ENCODE measurements at places on chromosomes 7 and 10.

DNA sequence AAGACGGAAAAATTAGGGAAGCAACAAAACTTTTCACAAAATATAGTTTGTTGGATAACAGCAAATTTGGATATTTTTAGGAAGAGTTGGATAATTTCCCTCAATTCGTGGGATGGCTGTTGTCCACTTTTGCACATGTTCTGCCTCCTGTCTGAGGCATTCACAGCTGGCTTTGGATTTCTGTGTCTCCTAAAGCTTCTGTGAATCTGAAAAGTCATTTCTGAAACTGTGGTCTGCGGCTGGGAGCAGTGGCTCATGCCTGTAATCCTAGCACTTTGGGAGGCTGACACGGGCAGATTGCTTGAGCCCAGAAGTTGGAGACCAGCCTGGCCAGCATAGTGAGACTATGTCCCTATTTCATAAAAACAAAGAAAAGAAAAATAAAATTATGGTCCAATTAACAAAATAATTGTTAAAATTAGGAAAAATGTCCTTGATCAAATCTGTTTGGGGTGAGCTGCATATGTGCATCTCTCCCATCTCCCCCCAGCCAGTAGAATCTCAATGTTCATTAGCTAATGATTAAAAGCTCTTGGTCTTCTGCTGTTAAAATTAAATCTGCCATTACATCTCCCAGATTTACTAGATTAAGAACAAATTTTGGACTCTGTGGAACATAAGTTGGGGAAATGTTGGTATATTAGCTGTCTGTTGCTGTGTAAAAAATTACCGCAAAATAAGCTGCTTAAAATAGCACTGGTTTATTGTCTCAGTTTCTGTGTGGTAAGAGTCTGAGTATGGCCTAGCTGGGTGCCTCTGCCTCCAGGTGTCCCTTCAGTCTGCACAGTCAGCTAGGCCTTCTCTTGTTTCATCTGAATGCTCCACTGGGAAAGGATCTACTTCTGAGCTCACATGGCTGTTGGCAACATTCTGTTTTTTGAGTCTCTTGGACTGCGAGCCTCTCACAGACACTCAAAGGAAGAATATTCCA is 332.0 kb upstream of the FZD1 start:
- DNase-seq: no peak

DNA sequence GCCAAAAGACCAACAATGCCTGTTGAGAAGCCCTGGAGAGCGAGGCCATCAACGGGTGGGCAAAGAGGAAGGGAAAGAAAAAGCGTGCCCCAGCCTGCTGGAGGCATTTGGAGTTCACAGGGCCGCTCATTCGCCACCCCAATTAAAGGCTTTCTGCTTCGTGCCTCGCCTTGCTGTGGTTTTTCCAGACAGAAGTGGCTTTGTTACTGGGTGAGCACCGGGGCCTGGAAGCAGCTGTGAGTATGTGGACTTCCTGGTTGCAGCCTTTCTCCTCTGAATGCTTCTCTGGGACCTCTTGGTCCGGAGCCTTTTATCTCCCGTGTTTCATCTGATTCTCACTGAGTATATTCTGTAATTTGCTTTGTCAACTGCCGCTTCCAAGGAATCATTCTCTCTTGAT is 118.1 kb upstream of the EGR2 start:
- no peak for DNase-seq

GRCh38 chr7:117165656-117166055 is 157.2 kb downstream of the WNT2 start:
- DNase-seq: no peak

DNA sequence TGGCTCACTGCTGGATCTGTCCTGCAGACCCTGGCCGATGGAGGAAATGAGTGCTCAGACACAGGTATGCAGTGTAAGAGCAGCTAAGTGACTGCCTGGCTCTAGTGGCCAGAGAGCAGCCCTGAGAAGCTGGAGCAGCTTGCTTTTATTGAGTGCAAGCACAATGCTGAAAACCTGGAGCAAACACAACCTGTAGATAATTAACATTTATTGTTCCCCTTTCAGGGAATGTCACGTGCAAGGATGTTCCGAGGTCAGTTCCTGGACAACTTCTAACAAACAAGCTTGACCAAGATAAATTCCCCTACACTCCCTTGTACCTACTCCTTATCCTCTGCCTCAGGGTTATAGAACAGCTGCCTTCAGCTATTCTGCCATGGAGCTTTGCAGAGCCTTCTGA is 31.3 kb downstream of the DDC start:
- DNase-seq: no peak

DNA sequence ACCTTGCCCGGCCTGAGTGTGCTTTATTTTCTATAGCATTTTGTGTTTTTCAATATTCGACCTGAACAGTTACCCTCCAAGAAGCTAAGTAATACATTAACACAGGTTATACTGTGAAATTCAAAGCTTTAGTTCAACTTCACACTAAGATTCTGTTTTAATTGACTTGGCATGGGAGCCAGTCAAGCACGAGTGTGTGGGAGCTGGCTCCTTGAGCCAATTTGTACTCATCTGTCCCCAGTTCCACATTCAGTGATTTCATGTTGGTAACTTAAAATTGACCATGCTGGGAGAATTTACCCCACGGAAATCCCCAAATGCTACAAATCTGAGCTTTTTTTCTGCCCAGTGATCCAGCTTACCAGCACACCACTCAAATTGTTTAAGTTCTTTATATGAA is 20.3 kb downstream of the TSPAN12 start:
- no peak for DNase-seq

DNA sequence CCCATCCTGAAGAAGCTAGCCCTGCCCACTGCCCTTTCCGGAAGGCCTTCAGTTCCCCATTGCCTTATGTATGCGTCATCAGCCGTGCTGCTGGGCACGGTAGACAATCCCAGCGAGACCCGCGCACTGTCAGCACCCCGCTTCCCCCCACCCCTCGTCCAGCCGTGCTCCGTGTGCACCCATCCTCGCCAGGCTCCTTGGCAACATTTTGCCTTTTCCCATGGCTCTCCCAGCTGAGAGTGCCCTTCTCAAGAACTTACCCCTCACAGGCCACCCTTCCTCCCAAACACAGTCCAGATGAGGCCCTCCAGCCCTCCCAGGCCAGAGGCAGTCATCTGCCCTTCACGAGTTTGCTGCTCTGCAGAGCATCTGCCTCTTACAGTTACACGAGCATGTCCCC is 633.8 kb upstream of the FOXK1 start:
- no peak for DNase-seq

GRCh38 chr10:21388589-21388988 is 136.9 kb downstream of the SKIDA1 start:
- no peak for DNase-seq

DNA sequence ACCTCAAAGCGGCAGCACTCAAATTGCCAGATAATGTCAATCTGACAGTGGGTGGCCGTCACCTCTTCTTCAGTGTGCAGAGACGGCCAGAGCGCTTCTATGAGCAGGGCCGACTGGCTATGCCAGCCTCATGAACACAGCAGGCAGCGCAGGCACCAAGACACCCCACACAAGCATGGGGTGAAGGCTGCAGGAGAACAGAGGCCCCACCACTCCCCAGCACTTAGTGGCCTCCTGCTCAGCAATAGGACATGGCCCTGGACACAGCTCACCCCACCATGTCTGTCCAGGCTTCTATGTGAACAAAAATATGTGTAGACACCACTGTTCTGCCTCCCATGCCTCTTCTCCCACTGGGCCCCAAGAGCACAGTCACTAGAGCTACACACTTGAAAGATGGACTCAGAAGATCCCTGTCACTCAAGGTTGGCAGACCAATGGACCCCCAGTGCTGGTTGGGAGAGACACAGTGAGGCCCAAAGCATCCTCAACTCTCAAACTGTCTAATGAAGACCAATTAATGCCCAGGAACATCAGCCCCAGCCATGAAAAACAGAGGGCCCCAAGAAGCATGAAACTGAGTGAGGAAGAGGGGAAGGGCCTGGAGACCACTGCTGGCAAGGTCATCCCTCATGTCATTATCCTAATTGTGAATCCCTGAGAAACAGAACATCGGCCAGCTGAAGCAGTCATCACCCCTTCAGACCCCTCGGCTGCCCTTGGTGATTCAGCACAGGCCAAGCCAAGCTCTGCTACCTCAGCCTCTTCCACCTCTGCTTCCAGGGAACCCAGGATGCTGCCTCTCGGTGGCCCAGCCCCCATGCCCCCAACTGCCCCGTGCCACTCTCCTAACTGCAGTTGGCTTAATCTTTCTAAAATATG is 77.7 kb downstream of the GRID1 start:
- no peak for DNase-seq

DNA sequence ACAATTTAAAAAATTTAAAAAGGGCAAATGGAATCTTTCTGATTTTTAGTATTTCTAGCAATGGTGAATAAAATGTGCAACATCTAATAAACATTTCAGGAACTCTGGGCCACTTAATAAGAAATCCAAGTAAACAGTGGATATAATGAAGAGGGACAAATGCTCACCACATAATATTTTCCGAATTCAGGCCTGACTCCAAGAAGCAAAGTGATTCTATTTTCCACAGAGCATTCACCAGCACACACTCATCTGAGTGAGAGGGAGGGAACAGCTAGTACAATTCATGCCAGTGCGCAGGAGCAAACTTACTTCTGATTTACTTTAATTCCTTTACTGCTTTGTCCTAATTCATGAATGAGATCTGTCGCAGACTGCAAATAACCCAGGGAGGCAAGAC is 10.1 kb downstream of the NPVF start:
- DNase-seq: no peak

Measured in HFF-Myc (cell line).